Articular chondrocyte of knee joint (primary cell): ENCODE measurements at places on chromosomes 7 and 10. TPM values are rescaled to one million over a fixed set of nuclear protein-coding genes. Genes with fewer than 3 reads are reported as not detected.

TLX1 gene
- not detected in 2 replicates for total RNA-seq

CPXM2 gene
- 52.1 and 71.0 TPM in 2 replicates for total RNA-seq

RAMP3 gene
- total RNA-seq: 0.11 and 0.13 TPM in 2 replicates

SH3PXD2A gene
- 21.6 and 23.8 TPM in 2 replicates for total RNA-seq

VIPR2 gene
- total RNA-seq: under 0.01 TPM in 1 of 2 replicates, not detected in the other

CFAP58 gene
- total RNA-seq: 0.86 and 2.0 TPM in 2 replicates

ECHDC3 gene
- total RNA-seq: 10.2 and 10.4 TPM in 2 replicates

CCT6A gene
- total RNA-seq: 136 and 155 TPM in 2 replicates
